ENCODE measurements at places on chromosomes 3 and 15.
A peak's percentile ranks its signal among the peaks of the same experiment; 100 is the strongest.

DNA sequence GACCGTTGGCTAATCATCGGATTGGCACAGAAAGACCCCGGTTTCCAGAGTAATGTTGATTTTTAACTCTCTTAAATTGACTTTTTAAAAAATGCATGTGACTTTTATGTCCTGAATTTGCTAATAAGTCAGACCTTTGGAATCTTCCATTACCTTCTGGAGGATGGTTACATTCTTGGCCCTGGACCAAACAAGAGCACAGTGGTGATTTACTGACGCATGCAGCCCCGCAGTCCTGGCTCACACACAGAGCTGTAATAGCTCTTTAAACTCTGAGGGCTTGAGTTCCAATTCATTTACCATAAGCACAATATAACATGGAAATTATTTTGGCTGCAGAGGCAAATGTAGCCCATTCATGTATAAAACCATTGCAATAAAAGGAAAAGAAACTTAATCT is 25.1 kb downstream of the SOX14 start:
- peak; percentile 25 for DNase-seq

DNA sequence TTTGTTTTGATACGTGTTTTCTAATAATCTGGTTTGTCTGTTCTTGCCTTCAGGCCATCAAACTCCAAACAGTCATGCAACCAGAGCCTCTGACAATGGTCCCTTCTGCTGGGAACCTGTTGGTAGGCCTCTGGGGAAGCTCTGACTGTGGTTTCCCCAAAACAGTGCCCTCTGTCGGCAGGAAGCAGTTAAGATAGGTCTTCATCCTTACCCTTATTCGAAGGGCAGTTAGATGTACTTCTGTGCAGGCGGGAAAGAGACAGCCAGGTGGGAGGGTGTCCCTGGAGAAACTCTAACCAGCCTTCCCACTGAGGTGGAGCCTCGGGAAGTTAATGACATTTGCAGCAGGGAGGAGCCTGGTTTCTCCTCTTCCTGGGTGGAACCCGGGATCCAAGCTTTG is 81.6 kb upstream of the CHMP2B start:
- DNase-seq: peak; percentile 29

- DNase-seq: peak; percentile 92
Observed at GRCh38 chr3:159252274-159252673, 450.4 kb downstream of the MFSD1 start.

DNA sequence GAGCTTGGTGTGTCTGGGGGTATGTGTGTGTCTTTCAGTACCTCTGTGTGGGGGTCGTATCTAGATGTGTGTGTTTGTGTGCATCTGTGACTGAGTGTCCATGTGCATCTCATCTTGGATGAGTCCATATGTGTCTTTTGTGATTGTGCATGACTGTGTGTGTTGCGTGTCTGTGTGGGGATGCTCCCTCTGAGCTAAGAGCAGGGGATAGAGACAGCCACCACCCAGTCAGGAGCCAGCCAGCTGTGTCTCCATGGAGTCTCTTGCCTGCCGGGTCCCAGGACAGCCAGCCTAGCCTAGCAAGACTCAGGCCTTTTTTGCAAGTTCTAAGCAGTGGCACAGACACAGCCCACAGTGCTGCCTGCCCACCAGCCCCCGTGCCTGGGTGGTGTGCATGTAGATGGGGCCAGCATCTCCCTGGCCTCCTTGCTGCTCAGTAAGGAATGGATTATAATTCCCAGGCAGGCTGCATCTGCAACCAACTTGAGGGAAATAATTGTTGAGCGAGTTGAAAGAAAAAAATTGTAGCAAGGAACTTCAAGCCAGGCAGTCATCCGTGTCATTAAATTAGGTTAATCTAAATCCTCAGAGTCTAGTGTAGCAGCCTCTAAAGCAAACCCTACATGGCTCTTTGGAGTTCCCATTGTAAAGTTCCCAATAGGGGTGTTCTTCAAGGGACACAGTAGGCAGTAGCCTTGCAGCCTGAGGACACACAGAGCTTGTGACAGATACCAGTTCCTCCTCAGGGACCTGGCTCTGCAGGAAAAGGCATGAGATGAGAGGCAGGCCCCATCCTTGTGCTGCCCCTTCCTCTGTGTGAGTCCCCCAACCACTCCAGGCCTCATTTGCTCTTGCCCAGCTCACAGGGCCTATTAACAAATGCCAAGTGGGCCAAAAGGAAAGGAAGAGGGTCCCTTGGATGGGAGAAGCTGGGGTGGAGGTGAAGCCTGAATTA is 35.9 kb upstream of the MRPS22 start:
- no peak for DNase-seq

- no peak for DNase-seq
Observed at GRCh38 chr3:41711651-41712050, 250.3 kb downstream of the ULK4 start.

DNA sequence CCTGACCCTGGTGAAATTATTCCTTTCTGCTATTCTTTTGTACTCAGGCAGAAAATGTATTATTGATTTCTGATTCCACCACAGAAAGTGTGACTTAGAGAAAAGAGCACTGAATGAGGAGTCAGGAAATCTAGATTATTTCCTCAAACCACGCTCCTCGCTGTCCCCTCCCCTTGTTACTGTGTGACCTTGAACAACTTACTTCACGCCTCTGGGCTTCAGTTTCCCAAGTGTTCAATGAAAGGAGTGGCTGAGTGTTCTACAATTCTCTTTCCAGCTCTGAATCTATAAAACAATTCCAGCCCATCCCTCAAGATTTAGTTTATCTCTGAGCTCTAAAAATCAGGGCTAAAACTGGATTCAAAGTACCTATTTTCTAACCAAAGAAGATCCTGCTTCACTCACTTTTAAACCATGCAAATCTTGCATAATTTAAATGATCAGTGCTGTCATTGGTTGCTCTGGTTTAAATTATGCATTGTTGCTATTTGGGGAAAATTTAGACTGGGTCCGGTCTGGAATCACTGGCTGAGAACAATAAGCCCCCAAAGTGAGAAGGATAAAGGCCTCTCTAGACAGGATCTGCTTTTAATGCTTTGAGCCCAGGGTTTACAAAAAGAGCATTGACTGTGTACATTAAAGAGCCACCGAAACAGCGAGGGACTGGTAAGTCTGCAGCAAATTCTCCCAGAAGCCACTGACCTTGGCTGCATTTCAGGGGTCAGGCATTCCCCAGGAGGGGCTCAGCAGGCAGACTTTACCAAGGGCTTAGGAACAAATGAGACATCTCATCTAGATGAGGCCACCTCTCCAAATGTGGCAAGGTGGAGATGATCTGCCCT is 3.2 kb downstream of the TNIK start:
- DNase-seq: no peak

DNA sequence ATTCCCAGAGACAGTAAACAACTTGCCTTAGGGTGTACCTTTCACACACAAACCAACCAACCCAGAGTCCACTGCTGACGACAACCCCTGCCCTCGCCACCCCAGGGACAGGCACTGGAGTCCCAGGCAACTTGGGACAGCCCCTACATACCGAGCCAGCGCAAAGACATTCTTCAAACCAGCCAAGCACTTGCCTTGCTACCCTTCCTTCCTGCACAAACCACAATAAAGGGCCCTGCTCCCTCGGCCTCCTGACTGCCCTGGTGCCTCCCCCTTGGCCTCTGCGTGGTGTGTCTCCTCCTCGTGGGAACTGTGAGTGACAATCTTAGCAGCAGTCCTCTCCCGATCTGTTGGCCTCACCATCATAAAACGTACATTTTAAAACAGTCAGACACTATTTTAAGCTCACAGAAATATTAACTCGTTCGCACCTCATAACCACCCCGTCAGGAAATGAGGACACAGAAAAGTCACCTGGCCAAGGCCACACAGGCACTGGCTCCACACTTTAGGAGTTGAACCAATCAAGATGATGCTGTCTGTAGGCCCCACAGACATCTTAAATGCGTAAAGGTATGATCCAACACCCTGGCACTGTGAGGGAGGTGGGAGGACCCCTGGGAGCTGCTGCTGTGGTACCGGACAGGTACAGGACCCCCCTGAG is 113.8 kb downstream of the ADCY5 start:
- DNase-seq: no peak

DNA sequence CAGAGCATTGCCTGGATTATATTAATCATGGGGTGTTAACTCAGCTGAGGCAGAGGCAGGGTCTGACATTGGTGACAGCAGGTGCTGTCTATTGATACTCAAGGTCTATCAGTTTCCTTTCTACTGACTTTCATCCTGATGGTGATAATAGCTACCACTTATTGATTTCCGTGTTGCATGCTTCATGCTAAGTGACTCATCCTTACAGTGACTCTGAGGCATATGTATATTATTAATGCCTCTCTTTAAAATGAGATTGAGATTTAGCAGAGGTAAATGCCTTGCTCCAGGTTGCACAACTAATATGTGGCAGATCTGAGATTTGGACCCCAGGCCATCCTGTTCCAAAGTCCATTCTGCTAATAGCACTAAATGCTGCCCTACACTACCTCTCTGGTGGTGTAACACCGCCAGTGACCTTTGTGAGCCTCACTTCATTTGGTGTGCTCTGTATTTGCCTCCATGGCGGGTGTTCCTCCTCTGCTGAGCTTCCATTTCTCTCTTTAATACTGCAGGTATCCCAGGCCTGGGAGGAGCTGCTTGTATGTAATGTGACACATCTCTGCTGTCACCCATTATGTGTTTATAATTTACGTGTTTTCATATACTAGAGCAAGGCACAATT is 50.4 kb downstream of the GPR171 start:
- DNase-seq: no peak

All from HT1080 (cell line).